ENCODE measurements at places on chromosomes 1 and 21.

DNA sequence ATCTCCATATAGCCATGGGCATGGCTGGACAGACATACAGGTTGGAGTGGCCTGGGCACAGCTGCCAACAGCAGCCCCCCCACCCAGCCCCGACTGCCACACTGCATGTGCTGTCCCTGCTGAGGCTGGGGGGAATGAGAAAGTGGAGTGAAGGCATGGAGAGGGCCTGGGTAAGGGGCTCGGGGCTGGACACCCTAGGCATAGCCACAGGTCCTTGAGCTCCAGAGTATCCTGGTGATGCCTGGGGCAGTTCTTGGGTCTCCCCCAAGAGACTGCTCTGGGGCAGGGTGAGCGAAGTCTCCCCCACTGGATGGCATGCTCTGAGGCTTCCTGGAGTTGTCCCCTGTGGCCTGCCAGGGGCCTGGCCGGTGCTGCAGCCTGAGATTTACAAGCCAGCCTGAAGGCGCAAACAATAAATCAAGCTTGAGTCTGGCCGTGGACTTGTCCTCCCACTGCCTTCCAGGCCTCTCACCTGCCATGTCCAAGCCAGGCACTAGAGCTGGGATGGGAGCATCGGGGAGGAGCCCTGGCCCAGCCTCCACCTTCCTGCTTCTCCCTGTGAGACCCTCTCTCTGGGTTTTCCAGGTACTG, 53.6 kb downstream of the FOXO6 start:
- DNase-seq: no peak

DNA sequence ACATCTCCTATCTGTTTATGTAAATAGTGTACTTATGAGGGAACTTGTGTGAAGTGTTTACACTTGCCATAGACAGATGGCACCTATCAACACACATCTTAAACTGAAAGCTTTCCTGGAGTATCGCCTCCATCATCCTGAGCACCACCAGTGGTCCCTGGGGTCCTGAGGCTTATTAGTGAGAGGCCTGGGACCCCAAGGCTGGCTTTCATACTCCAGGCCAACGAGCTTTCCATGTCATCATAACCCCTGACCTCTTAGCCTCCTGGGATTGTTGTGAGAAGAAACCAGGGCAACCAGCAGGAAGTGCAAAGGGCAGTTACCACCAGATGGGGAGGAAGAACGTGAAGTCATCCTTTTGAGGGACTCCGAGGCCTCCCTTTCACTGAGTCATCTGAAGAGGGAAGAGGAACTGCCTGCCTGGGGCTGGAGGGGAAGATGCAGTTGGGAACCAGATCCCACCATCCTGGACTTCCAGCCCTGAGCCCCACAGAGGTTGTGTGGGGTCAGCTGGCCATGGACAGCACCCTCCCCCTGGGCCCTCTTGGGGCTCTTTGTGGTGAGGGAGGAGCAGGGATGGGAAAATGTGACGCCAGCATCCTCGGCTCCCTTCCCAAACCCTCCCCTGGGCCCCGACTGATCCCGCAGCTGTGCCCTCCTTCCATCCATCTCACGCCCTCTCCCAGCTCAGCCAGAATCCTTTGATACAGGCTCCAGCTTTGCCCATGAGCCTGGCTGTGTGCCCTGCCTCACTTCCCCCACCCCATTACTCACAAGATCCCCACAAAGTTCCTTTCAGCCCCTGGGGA, 5.8 kb downstream of the INKA2 start:
- DNase-seq: peak; percentile 2

DNA sequence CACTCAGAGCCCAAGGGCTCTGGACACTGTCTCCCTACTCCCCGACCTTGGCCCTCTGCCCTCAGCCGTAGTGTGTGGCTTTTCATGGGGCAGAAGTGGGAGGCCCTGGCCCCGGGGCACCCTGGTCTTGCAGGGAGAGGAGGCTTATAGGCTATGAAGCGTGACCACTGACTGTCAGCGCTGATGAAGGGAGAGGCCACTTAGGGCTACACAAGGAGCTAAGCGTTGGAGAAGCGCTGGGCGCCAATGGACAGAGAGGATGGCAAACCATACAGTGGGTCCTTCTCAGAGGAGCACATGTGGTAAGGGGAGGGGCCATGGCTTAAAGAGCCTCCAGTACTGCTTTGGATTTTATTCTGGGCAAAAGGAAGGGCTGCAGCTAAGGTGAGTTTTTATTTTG, 7.9 kb downstream of the CRABP2 start:
- no peak for DNase-seq

- no peak for DNase-seq
These were observed 625 bp upstream of the NEGR1 start for GRCh38 chr1:72283022-72283306.

- no peak for DNase-seq
These were observed 2.9 kb upstream of the RCAN1 start for GRCh38 chr21:34617753-34618339.

DNA sequence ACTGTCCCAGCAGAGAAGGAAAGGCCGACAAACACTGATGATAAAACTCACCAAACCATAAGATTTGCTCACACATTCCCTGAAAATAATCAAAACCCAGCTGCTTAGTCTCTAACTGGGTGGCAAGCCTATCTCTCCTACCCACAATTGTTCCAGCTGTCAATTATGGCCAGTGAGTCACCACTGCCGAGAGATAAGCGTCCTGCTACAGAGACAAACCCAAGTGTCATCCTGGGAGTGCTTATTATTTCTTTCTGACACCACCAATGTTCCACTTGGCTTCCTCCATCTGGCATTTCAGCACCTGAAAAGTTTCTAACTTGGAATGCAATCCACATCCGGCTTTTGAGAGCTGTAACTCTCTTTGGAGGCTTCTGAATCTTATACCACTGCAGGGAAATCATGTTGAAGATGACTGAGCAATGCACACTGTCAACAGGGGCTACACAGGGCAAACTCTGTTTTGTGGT, 51.5 kb upstream of the VAV3 start:
- DNase-seq: no peak

DNA sequence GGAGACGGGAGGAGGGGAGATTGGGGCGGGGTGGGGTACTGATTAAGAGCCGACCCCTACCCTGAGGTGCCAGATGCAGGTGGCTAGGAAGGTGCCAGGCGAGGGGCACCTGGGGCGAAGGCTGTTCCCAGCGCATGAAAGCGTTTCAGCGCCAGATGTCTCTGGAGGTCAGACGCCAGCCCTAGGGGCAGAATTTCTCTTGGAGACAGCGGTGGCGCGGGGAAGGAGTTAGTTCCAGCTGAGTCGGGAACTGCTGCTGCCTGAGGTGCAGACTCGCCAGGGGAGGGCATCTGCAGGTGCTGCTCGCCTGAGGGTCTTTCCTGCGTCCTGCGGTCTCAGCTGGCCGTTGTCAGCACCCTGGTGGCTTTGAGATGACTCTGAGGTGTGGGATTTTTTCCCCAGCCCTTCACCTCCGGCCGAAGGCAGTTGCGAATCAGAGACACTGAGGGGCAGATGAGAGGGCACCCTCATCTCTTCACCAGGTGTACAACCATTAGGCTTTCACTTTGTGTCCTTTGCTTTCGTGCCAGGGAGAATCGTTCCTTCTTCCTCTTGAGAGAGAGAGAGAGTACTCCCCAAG, 539 bp downstream of the CGN start:
- no peak for DNase-seq

DNA sequence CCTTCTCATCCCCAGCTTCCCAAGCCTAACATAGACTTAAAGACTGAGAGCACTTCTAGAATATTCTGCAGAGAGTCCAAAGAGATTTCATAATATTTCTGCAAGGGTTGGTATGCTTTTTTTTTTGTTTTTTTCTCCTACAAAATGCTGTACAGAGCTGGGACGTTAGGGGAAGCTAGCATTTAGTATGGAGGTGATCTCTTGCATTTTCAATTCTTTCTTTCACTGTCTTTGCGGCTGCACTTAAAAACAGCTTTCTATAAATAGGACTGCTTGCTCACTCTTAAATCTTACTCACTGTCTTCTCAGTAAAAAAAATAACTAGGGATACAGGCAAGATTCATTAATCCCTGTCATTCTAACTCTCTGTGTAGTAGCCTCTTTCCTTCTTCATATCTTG, 7.4 kb downstream of the DSCAM start:
- no peak for DNase-seq

DNA sequence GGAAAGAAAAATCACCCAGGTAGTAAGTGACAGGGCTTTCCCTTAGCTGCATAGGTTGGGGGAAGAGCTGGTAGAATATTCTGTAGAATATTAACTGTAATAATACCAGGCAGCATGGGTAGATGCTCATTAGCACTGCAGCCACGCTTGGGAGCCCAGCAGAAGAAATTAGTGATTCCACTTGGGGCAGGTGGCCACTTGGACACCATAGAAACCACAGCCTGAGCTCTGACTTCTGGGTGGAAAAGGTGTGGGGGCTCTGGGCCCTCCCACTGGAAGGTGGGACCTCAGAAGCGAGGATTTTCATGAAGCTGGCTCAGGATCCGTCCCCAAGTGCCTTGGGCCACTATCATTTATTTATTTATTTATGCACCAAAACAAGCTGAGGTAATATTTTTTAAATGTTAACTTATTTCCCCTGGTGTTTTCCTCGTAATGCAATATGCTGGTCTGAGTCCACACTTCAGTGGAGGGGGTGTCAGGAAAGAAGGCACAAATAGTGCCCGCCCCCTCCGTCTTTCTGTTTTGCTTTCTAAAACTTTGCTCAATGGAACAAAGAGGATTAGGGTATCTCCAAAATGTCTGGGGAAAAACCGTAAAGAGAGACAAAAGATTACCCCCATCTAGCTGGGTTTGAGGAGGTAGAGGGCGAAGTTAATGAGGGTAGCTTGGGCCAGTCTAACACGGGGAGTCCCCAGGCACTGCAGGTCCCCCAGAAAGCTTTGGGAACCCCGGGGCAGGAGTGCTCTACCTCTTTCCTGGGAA, 75.2 kb upstream of the GADD45A start:
- no peak for DNase-seq

DNA sequence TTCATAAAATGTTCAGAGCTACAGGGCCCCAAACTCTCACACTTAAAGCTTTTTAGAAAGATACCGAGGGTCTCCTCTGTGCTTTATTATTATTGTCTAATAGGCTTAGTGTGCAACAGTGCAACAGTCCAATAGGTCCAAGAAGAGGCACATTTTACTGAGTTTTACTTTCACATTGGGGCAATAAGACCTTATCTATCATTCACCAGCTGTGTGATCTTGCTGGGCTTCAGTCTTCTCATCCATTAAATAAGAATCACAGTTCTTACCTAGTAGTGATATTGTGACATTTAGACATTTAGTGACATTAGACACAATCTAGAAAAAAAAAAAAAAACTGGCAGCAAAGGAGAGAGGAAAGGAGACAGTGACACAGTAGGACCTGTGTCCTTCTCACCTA, 175.8 kb upstream of the NFIA start:
- DNase-seq: no peak

- DNase-seq: no peak
These were observed 219.2 kb downstream of the RERE start for GRCh38 chr1:8598060-8598724.

- peak; percentile 80 for DNase-seq
These were observed 15.6 kb downstream of the RD3 start for GRCh38 chr1:211476200-211476849.

DNA sequence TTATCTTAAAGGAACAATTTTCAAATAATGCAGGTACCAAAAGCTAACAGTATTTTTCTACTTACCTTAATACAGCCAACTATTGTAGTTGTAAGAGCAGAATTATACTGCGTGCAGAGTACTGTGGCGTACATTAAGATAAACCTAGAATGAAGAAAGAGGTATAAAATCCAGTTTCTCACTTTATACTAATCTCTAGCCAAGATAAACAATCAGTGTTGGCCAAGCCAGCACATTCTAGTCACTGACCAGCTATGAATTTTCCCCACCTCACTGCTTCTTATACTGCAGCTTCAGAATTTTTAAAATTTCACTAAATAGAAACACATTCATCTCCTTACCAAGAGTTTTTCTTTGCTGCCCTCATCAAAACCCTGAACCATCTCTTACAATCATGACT, 33.6 kb downstream of the SLC35D1 start:
- DNase-seq: no peak

DNA sequence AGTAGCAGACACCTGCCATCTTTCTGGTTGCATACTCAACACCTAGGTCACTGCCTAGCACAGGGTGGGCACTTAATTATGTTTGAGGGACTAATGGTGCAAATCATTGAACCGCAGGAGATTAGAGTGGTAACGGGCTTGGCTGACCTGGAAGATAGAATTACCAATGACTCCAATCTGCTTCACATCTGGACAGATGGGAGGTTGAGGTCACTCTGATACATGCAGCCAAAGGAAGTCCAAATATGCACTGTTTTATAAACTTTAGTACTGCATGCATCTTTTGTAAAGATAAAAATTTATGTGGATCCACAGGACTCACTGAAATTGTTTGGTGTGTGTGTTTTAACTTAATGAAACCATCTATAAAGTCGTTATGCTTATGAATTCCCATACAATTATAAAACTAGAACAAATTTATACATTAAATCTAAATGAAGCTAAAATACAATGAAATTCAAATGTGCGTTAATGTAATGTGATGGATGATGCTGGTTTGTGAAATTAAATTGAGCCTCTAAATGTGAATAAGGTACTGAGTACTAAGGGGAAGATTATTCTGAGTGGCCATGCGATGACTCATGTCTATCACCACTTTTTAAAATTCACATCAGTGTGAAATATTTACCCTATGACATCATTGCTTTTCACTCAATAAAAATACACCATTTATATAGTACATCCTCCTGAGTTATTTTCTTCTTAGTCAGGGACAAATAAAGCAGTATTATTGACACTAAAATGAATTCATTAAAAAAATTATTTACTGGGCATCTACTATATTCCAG, 224.7 kb upstream of the FAM78B start:
- no peak for DNase-seq

Measured in H7 (cell line).